ENCODE measurements at places on chromosomes 11 and 22.

GRCh38 chr22:40430991-40431390 lies 60.6 kb downstream of the SGSM3 start:
- no peak for DNase-seq

DNA sequence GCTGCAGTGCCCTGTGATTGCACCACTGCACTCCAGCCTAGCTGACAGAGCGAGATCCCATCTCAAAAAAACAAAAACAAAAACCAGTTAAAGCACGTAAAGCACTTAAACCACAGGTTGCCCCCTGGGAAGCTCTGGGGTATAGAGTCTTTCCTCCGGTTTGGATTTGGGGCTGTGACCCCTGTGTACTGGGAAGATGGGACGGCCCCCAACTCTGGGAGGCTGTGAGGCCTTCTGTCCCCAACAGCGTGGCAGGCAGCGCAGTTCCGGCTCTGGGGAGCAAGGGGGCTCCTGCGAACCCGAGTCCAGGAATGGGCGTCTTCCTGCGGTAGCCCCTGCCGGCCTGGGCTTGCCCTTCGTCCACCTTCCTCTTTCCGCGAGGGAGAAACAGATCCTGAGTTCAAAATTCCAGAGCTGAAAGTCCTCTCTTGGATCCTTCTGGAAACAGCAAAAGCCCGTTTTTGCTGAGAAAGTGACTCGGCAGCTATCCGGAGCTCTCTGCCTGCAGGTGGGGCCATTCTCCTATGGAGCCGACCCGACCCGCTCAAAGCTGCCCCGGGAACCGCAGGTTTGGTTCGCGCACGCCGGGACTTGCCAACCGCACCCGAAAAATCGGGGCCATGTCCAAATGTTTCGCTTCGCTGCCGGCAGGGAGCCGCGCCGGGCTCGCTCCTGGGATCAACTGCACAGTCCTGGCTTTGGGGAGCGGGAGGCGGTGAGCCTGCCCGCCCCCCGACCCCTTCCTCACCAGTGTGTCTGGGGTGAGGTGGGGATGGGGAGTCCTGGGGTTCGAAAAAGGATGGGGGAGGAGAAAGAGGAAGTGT lies 36.3 kb upstream of the POLA2 start:
- DNase-seq = peak; percentile 28

DNA sequence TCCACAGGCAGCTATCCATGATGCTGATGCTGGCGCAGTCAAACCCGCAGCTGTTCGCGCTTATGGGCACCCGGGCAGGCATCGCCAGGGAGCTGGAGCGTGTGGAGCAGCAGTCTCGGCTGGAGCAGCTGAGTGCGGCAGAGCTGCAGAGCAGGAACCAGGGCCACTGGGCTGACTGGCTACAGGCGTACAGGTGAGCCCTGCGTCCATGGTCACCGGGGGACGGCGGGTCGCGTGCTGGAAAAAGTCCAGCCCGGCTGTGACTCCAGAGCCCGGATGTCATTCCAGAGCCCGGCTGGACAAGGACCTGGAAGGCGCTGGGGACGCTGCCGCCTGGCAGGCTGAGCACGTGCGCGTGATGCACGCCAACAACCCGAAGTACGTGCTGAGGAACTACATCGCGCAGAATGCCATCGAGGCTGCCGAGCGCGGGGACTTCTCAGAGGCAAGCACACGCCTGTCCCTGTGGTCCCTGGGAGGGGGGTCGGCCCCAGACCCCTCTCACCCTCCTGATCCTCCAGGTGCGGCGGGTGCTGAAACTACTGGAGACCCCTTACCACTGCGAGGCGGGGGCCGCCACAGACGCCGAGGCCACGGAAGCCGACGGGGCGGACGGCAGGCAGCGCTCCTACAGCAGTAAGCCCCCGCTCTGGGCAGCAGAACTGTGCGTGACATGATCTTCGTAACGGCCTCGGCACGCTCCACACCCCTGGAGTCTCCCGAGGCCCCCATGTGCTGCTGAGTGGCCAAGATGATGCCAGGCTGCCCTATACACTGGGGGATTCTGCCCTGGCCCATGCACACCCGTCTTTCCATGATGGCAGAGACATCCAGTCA lies 16.1 kb downstream of the SELENOO start:
- DNase-seq = no peak

GRCh38 chr11:71173709-71174108 lies 78.7 kb downstream of the SHANK2 start:
- no peak for DNase-seq

DNA sequence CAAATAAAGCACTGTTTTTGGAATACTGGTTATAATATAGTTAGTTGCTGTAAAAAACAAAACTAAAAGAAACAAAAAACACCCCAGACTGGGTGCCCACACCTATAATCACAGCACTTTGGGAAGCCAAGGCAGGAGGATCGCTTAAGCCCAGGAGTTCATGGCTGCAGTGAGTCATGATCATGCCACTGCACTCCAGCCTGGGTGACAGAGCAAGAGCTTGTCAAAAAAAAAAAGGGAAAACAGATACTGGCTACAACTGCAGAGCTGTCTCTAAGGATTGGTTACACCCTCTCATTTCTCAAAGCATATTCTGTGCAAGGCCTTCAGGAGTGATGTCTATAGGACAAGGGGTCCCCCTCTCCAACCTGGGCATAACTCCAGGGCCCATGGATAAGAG lies 14.6 kb upstream of the STK33 start:
- DNase-seq = no peak

- no peak for DNase-seq
These were observed 61.6 kb downstream of the DYNC2H1 start for GRCh38 chr11:103170865-103171264.

GRCh38 chr22:27719535-27720227 lies 81.9 kb downstream of the MN1 start:
- no peak for DNase-seq
